Stimulated activated CD4-positive, alpha-beta T cell treated with anti-CD3 and anti-CD28 coated beads, Interleukin-1b, Interleukin-23, amount 100 ng/mL, for 1 hour (primary cell): ENCODE measurements at places on chromosomes 3 and 15.

DNA sequence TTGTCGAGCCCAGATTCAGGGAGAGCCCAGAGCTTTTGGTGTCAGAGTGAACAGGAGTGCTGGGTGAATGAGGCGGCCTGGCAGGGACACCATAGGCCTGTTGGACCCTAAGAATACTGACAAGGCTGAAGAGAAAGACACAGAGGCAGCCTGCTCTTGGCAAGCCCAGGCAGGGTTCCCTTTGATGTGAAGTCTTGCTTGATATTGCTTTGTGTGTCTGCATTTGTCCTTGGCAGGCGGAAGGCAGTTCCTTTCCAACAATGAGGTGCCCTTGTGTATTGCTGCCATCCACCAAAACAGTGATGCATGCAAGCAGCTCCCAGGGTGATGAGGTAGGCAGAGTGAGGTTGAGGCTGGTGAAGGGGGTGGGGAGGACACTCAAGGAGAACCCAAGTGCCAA is 152.7 kb upstream of the TSC22D2 start:
- no peak for DNase-seq

DNA sequence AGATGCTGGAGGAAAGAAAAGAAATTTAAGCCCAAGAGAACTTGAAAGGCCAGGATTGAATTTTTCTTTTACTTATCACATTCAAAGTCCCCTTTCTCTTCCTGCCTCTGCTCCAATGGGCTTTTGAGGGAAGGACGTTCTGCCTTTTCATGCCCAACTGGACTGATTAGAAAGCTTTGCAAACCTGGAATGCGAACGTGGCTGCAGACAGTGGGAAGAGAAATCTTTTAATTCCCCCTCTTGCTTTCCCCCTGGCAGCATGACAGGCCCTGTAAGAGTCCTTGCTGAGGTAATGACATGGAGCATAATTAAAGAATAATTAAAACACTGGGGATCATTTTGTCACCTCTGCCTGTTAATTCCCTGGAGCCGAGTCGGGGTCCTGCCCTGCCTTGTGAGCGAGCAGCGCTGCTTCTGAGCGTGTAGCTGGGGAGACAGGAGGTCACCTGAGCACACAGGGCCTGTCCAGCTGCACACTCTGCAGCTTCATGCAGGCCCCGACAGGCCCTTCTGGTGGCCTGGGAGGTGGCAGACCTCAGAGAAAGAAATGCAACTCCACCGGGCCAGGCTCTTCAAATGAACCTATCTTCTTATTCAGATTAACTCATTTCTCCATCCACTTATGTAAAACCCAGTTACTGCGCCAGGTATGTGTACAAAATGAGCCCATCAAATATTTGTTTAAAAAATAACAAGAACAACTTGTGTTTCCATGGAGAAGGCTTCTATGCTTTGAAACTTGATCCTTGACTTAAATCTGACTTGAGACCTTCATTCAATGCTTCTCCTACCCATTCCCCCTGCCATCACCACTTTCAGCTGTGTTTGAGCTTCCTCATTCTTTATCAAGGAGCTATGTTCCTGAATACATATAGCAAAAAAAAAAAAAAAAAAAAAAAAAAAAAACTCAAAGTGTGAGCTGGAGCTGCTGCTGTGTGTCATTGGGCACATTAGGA is 628.2 kb upstream of the CFAP20DC start:
- no peak for DNase-seq

DNA sequence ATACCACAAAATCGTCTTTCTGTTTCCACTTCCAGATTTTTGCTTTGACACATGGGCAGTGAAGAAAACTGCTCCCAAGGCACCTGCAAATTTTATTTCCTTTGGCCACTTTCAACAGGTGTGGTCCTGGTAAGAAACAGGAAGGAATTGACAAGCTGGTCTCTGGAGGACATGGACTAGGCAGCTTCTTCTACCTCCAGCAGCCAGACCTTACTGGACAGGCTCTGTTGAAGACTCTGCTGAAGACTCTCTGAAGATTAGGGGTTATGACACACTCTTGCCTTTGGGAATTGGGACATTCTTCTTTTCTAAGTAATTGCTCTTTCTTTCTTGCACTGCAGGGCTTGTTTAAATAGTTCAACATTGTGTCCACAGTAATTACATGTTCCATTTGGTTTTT is 147.7 kb upstream of the DCBLD2 start:
- DNase-seq, result no peak

DNA sequence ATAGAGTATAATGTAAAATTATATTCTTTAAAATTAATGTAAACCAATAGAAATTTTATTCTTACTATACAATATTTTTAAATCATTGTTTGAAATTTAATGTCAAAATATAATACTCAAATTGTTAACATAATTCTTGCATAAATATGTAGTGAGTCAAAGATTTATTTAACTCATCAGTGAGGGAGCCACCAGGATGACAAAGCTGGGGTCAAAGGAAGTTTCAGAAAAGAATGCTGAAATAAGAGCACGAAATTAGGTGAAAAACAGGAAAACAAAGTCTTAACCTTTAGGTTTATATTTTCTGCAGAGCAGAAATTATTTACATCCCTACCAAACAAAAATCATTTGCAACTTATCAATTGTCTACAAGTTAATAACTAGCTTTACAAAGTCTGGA is 74.1 kb downstream of the DIPK2A start:
- DNase-seq, result no peak

DNA sequence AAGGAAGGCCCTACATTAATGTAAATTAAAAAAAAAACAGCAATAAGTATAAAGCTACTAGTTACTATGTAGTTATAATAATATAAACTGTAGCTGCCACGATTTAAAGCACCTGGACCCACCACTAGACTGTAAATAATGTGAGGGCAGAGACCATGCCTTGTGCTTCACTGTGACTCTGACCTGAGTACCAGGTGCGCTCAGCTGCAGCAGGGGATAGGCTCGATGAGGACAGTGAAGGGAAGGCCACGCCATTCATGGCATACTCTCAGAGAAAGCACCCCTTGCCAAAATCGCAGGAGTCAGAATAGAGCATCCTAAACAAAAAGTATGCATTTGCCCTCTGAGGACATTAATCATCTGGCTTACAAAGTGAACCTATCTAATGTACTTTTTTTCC is 5.1 kb downstream of the FSTL1 start:
- DNase-seq, result no peak

GRCh38 chr3:46888705-46889104 is 11.2 kb downstream of the PTH1R start:
- no peak for DNase-seq

DNA sequence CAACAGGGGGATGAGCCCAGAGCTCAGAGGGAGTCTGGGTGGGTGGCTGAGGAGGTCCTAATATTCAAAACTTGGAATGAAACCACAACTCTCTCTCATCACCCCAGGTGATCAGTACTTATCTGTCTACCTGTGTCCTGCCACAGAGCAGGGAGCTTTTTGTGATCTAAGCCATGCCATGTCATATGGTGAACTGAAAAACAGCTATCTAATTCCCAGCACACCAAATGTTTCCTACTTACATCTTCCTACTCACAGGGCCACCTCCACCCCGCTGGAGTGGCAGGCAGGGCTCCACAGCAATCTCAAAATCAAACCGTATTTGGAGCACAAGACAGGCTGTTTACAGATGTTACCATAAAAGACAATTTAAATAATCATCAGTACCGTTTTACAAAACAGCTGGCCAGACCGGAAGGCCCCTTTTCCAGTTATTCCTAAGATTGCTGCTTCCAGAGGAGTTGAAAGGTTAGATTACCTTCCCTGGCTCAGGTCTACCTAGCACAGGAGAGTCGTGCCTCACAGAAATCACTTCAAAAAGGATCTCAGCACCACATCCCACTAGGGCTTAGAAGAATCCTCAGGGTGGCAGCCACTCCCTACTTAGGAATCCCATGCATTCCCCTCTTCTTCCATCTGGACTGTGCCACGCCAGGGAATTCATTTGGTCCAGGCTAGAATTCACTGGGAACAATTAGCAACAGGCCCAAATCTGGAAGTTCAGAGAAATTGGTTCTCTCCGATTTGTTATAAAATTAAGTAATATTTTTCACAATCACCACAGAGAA is 226.6 kb upstream of the IL12A start:
- no peak for DNase-seq

DNA sequence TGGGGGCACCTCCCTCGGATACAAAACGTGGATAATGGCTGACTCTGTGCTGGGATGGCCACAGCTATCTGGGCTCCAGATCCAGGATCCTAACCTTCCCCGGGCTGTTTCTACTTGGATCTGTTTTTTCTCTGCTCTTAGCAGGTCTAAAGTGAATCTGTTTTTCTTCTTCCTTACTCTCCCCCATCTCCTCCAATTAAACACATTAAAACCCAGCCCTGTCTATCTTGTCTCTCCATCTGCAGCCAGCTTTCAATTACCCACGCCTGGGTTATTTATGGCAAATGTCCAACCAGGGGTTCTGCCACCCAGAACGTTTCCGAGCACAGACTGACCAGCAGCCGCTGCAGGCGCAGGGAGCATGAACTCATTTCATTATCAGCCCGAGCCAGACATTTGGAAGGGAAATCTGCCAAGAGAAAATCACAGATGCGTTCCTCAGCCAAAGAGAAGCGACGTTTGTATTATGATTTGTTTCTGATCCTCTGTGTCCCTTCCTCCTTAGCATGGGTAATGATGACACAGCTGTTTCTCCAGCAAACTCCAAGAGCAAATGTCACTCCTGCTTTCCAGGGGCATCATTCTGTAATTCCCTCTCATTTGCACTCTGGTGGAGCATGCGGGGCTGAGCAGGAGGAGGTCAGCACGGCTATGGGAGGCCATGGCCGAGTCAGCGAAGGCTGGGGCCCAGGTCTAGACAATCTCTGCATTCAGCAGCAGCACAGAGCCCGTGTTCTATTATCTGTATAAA is 42.0 kb downstream of the UMPS start:
- no peak for DNase-seq

DNA sequence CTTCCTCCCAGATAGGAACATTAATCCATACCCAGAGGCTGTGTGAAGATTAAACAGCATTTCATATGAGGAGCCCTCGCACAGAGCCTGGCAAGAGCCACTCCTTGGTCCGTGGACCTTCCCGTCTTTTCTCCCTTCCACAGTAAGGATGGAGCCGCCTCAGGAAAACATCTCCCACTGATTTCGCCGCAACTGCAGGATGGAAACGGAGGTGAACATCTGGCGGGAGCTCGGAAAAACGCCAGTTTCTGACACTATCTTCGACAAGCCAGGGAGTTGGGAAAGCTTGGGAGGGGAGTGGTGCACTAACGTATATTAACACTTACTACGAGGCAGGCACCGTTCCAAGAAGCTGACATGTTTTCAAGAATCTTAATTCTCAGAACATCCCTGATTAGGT is 157.9 kb downstream of the XXYLT1 start:
- no peak for DNase-seq
